Activated CD4-positive, alpha-beta T cell treated with anti-CD3 and anti-CD28 coated beads, Interleukin-2, amount 10 ng/mL, durations not matched to agents 24 days and 14 days (primary cell): ENCODE measurements at places on chromosomes 12 and 14. TPM values are rescaled to one million over a fixed set of nuclear protein-coding genes. Genes with fewer than 3 reads are reported as not detected.

CLEC4E gene
- total RNA-seq = not detected in 2 replicates

GPR132 gene
- total RNA-seq = 25.8 and 31.5 TPM in 2 replicates

COX8C gene
- not detected in 2 replicates for total RNA-seq

ACOT4 gene
- 1.3 and 1.4 TPM in 2 replicates for total RNA-seq

PTPRQ gene
- total RNA-seq = not detected in 2 replicates

SDR9C7 gene
- not detected in 2 replicates for total RNA-seq

ZCRB1 gene
- total RNA-seq = 55.8 and 62.0 TPM in 2 replicates
